SW 1271 (cell line): ENCODE measurements at places on chromosomes 11 and 22.

DNA sequence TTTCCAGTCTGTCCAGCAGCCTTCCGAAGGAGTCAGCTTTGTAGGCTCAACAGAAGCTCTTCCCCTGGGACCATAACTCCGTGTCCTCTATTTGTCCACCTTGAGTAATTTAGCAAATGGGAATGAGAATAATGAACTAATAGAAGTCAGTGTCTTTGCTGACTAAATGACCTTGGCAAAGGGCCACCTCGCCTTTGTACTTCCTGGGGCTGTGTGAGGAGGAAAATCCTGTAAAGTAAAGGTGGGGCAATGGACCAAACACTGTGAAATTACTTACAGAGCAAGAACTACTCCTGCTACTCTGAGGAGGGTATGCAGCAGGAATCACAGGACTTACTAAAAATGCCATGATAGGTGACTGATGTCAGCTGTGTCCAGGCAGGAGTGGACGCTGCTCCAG, 36.2 kb upstream of the CSNK2A3 start:
- no peak for DNase-seq

DNA sequence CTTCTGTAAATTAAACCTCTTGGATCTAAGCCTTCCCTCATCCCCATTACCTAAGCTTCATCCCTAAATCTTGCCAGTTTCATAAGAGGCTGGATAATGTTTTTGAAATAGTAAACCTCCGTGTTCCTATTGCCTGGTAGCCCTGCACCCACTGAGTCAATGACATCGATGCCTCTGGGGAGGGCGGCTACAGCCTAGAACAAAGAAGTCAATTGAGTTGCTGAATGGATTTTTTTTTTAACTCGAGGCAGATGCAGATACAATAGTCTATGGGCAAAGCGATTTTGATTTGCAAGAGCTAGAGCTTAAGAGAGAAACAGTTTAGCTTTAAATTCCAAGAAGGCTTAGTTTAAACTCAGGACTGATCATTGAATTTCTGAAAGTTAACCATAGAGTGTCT, 121.3 kb downstream of the NECTIN1 start:
- DNase-seq = no peak

DNA sequence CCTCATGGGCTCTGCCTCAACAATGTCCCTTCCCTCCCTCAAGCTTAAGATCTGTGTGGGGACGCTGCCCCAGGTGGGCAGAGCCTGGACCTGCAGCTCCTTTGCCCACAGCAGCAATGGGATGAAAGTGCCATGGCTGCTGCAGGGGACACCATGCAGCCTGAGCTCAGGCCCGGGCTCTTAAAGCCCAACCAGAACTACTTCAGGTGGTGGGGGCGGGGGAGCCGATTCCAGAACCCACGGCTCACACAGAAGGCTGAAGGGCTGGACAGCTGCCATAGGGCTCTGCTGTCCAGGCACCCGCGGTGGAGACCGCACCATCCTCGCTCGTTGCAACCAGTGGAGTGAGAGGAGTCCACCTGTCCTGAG, 12.5 kb downstream of the CHID1 start:
- DNase-seq = peak; percentile 5

DNA sequence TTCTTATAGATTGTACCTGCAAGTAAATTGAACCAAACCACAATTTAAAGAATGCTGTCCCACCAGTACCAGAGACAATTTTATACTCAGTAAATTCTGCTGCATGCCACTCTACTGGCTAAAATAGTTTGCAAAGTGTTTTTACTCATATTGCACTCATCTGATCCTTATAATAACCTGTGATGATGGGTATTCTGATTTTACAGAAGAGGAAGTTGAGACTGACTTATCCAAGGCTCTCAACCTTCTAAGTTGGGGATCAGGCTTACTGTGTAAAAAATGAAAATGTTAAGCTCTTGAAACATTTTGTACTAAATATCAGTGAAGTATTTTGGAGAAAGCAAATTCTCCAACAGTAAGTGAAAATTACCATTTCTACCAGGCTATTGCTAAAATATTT, 37.9 kb downstream of the RNF169 start:
- DNase-seq = no peak

DNA sequence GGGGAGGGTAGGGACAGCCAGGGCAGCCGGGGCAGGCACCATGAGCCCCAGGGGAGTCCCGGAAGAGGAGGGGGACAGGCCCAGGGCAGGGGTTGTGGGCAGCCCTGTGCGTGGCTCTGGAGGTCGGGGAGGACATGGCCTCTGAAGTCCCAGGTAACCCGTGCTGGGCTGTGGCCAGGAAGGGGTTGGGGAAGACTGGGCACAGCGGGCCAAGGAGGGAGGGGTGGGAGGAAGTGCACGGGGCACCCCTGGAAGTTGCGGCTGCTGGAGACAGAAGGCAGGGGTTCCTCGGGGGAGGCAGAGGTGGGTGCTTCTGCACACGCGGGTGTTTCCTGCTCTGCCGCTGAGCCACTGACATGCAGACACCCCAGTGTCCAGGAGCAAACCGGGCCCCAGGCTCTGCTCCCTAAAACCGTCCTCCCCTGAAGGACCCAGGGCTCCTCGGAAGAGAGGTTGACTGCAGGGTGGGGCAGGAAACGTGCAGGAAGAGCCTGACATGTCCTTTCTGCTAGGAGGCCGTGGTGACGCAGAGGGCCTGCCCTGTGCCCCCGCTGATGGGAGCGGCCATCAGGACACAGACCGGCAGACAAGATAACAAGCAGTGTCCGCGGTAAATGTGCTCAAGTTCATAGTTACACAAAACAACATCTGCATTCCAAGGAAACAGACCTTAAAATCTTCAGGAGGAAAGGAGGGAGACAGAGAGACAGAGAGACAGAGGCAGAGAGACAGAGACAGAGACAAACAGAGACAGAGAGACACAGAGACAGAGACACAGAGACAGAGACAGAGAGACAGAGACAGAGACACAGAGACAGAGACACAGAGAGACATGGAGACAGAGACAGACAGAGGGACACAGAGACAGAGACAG, 5.7 kb downstream of the TNNI2 start:
- no peak for DNase-seq
